Cardiac septum (tissue), 1 donor: ENCODE measurements at places on chromosomes 2 and 18. TPM values are rescaled to one million over a fixed set of nuclear protein-coding genes. Genes with fewer than 3 reads are reported as not detected.

SLC30A3 gene
- 10.2 TPM for total RNA-seq

PRLH gene
- total RNA-seq, result not detected

GPR75 gene
- total RNA-seq, result 3.0 TPM

PSTPIP2 gene
- 1.3 TPM for total RNA-seq

ANAPC1 gene
- total RNA-seq, result 21.1 TPM

ARHGAP15 gene
- 6.8 TPM for total RNA-seq

ACKR3 gene
- total RNA-seq, result 36.6 TPM

CYTIP gene
- 2.5 TPM for total RNA-seq

CNGA3 gene
- total RNA-seq, result not detected

DNA sequence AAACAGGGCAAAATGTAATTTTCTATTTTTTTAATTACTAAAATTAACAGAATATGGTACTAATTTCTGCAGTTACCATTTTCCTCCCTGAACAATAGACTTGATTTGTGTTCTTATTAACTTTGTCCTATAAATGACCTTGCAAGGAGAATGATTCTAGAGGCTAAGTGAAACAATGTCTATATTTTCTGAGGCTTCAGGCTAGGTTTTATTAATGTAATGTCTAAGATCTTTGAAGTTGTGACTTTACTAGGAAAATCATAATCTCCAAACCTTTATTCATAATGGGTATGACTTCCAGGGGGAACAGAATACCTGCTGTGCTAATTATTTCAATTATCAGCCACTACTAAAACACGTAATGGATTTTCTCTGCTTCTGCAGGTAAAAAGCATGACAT lies 94.4 kb downstream of the TAF4B start:
- DNase-seq, result no peak

GRCh38 chr18:46397174-46397573 lies 259.8 kb downstream of the LOXHD1 start:
- no peak for DNase-seq

GRCh38 chr2:234968631-234969305 lies 17.0 kb downstream of the SH3BP4 start:
- no peak for DNase-seq

DNA sequence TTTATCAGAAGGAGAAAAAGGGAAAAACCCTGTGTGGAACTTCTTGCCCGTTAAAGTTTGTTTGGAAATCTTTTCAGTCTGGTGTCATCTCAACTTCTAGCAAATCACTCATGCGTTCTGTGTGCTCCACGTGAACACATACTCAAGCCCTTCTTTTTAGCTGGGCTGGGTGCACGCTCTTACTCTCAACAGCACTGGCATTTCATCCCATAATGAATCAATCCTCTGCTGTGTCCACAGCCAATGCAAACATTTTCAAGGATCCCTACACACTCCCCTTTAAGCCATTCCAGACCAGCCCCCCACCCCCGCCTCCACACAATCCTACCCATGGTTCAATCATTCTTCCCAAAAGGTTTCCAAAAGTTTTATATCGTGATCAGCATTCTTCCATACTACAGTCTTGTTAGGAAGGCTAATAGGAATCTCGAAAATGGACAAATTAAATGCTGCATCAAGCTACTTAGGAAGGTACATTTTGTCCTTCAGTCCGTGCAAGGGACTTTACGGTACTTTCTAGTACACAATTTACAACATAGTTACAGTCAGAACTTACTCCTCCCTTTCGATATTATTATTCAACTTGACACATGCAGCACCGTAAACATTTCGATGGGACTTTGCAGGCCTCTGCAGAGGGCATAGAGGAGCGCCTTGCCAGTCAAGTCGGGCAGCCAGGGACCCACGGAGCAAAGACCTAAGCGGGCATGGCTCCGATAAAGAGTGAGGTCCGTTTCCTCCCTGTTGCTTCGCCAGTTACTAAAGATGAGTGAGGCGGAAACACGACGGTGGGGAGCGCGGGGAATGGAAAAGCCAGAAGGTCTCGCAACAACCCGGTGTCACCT lies 1.4 kb downstream of the PTGR3 start:
- DNase-seq, result no peak

DNA sequence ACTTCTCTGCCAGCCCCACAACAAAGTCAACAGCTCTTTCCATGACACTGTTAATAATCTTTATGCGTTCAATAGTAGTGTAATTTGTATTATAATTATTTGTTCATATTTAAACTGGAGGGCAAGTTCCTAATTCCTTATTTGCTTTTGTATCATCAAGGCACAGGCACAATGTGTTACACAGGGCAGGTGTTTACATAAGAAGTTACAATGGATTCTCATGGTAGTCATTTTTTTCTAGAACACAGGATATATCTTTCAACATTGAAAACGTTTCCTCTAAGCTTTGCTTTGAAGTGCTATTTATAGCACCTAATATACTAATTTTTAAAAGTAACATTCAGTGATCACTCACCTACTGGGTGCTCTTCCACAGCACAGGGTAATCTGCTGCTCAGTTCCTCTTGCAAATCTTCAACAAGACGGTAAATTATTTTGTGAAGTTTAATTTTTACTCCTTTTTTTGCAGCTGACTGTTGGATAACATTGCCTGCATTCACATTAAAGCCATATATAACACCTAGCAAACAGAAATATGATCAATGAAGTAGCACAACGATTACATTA lies 7.3 kb downstream of the RPS27A start:
- DNase-seq, result no peak

GRCh38 chr2:5561006-5561405 lies 131.2 kb upstream of the SOX11 start:
- DNase-seq, result no peak

DNA sequence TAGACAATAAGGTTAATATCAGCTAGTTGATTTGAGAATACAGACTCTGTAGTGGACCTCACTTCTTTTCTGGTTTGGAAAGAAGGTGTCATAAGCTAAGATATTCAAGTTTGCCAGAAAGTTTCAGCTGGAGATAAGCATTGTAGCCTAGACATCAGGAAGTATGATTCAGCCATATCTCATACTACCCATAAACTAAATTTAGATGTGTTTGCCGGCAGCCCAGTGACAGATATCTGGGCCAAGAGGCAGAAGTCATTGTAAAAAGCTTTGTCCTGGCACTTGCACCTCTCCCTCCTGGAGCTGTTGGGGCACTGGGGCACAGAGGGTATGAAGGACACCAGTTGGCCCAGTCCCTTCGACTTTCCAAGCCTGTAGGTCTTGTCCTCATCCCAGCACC lies 128.0 kb downstream of the EPHA4 start:
- no peak for DNase-seq

DNA sequence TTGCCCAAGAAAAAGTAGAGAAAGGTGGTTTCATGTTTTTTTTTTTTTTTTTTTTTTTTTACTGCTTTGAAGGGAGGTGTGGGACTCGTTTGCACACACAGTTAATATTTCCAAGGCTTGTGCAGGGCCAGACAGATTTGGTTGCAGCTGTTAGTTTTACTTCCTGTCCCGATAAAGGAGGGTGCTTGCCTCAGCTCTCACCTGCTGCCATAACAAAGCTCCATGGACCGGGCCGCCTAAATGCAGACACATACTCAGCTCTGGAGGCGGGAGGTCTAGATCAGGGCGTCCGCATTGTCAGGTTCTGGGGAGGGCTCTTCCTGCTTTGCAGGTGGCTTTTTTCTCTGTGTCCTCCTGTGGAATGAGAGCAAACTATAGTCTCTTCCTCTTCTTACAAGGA lies 69.9 kb downstream of the ODC1 start:
- DNase-seq, result no peak

- no peak for DNase-seq
These were observed 67.1 kb downstream of the ABCG8 start for GRCh38 chr2:43905871-43906270.

GRCh38 chr18:44568986-44569385 lies 111.7 kb upstream of the SETBP1 start:
- DNase-seq, result no peak

- no peak for DNase-seq
These were observed 83.1 kb upstream of the BZW1 start for GRCh38 chr2:200728630-200729029.
